ENCODE measurements at places on chromosomes 7 and 10.

GRCh38 chr7:115417662-115418061 lies 495.8 kb downstream of the MDFIC start:
- no peak for DNase-seq

DNA sequence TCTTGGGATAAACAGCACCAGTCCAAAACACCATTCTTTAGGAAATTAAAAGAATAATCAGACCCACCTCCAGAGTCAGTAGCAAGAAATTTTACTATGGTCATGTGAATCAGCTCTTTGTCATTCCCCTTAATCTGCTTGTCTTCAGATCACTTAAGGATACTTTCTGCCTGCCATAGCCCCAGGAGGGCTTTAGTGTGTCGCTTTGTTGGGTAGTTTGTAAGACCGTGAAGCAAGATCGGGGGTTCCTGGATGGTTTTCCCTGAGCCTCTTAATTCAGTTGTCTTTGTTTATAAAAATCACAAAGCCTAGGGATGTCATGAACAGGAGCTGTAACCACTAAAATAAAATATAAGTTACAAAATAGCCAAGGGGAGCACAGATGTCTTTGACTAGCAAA lies 223.6 kb downstream of the RELN start:
- DNase-seq: no peak

GRCh38 chr7:101556453-101556968 lies 72.6 kb downstream of the MYL10 start:
- no peak for DNase-seq

- no peak for DNase-seq
These were observed 3.7 kb upstream of the LDB3 start for GRCh38 chr10:86664341-86665217.

- DNase-seq: no peak
These were observed 9.0 kb upstream of the STARD3NL start for GRCh38 chr7:38168890-38169570.

GRCh38 chr10:91249700-91250099 lies 29.2 kb downstream of the PCGF5 start:
- no peak for DNase-seq

- no peak for DNase-seq
These were observed 361.9 kb upstream of the ZWINT start for GRCh38 chr10:56722912-56723311.

- DNase-seq: no peak
These were observed 17.0 kb upstream of the CDCA7L start for GRCh38 chr7:21962677-21963076.

GRCh38 chr10:19449860-19450259 lies 366.4 kb upstream of the PLXDC2 start:
- no peak for DNase-seq

DNA sequence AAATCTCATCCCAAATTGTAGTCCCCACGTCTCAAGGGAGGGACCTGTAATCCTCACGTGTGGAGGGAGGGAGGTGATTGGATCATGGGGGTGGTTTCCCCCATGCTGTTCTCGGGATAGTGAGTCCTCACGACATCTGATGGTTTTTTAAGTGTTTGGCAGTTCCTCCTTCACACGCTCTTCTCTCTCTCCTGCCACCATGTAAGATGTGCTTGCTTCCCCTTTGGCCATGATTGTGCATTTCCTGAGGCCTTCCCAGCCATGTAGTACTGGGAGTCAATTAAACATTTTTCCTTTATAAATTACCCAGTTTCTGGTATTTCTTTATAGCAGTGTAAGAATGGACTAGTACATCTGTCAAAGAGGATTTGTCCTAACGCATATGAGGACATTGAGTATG lies 59.5 kb downstream of the RGS10 start:
- DNase-seq: no peak

GRCh38 chr10:17880601-17881000 lies 71.1 kb upstream of the SLC39A12 start:
- DNase-seq: no peak

DNA sequence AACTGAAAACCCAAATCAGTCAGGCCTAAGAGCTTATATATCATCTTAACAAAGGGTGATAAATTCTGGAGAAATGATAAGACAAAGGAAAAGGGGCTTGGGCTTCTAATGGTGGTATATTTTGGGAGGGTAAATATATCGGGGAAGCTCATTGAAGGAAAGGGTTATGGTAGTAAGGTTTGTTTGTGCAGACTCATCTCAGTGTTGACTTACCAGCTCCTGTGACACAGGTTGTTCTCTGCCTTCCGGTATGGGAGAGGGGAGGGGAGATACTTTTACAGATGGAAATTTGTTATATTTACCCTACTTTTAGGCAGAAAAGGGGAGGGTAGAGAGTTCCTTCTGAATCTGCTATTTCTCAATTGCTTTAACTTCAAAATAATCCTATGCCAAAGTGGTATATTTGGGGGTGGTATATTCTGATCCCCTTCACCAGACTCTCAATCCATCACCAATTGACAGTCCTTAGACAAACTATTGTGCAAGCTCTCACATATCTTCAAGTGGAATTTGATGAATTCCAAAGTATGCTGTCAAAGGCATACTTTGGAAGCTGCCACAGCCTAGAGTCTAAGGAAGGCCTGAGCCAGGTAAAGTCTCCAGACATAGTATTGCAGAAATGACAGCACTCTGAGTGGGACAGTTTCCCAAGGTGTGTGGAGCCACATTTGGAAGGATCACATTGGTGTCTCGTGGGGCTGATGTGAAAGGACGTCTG lies 13.3 kb upstream of the PAPSS2 start:
- DNase-seq: no peak

DNA sequence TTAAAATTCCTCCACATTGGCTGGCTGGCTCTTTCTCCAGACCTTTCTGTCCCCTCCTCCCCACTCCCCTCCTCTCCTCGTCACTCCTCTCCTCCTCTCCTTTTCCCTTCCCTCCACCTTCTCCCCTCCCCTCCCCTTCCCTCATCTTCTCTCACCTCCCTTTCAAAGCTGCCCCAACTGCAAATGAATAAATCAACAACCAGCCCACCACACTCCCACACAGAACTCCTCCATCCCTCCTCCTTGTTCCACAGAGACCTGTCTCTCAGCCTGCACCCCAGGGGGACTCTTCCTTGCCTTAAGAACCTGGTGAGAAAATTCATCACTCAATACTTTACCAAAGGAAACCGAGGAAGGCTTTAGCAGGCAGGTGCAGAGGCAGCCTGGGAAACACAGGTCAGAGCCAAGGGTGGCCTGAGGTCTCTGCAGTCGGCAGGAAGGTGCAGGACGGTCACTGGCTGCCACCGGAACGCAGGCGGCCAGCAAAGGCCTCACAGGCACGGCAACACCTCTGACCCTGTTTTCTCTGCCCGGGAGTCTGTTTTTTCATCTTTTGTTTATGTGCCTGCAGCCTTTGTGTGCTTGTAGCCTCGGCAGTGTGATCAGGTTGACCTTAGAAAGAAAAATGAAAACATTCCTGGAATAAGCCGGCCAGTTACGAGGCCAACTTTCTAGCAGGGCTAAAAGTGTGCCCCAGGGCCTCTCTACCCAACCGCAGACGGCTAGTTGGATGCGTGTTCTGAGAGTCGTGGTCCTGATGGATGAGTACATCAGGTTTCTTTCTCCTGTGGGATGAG lies 207.6 kb upstream of the KLF6 start:
- DNase-seq: no peak

DNA sequence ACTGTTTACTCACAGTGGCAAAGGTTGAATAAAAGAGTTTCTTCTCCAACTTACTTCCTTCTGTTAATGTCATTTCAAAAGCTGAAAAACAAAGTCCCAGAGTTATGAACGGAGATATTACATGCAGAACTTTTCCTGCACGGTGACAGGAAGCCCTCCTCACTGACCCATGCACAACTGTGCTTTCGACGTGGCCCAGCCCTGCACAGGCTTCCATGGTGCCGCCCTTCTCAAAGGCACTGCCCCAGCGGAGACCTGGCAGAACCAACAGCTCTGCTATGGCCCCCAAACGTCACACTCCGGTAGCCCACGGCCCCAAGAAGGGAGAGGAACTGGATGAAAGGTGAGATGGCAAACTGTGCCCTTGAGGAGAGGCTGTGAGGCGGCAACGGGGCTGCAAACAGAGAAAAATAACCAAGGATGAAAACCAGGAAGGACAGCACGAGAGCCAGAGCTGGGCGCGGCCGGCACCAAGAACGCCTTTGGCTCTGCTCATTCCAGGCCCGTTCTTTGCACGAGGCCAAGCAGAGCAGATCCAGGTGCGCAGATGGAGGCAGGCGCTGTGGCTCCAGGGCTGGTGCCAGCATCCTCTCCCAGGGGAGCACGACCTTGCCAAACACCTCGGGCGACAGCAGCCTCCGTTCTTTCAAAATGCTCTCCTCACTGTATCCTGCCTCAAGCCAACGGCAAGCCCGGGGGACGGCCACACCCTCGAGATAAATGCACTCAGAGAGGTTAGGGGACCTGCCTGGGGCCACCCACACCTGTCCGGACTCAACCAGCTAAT lies 7.0 kb upstream of the FUOM start:
- DNase-seq: no peak

DNA sequence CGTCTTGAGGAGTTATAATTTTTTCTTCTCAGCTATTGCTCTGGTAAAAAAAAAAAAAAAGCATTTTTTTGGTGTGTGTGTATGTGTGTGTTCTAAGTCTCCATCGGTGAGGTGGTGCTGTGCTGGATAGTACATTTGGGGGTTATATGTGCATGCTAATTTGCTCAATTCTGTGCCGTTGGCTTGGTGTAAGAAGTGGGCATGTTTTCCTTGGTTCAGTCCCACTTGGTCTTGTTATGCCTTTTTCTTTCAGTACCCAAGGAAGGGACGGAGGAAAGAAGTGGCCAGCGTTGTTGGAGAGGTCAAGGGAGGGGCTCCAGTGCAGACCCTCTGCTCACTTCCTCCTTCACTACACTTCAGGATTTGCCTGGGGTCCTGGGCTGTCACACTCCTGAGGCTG lies 20.4 kb downstream of the LRMDA start:
- no peak for DNase-seq

DNA sequence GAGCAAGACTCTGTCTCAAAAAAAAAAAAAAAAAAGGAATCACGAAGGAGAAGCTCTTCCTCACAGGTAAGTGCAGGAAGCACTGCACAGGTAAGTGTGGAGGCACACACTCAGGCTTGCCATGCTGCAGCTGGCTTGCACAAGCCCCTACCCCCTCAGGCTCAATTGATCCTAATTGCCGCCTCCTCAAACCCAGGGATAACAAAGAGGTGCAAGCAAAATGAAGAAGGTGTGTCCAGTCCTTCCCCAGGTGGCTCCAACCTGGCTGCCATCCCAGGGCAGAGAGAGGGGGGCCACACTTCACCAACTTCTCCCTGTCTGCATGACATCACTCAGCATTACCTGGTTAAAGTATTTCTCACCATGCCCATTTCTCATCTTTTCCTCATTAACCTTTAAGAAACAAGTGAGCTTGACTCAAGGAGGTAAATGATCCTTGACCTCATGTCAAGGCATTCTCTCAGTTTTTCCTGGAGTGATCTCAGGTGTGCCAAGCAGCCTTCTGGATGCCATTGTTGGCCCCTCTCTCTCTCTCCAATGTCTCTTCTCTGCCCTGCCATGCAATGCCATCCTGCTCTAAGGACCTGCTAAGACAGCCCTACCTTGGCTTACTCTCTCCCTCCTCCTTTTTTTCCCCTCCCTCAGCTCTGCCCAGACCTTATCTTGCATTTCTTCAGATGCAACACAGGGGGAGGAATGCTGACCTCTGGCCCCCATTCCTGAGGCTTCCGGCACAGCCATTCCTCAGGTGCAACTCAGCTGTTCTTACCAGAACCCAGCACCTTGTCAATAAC lies 13.0 kb upstream of the TRPV6 start:
- no peak for DNase-seq

DNA sequence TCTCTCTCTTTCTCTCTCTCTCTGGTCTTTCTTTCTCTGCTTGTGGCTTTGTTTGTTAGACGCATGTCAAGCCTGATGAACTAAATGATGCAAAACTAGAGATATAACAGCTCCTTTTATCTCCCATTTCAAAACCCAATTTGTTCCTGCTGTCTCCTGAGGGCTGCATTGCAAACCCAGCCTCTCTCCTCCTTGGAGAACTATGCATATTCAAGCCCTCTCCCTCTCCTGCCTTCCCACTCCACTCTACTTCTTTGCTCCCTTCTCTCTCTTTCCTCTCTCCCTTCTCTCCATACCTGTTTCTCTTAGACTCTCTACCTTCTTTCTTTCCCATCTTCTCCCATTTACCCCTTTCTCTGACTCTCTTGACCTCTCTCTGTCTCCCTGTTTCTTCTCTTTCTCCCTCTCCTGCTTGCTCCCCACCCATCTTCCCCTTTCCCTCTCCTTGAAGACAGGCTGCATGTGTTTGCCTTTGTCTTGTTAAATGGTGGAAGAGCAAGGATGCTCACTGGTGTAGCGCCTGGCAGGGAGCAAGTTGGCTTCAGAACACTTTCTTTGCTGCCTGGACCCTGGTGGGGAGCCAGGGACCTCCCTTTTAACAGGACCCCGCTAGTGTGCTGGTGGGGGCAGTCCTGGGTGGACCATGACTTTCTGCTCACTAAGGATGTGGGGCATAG lies 142.9 kb downstream of the CDH23 start:
- no peak for DNase-seq

DNA sequence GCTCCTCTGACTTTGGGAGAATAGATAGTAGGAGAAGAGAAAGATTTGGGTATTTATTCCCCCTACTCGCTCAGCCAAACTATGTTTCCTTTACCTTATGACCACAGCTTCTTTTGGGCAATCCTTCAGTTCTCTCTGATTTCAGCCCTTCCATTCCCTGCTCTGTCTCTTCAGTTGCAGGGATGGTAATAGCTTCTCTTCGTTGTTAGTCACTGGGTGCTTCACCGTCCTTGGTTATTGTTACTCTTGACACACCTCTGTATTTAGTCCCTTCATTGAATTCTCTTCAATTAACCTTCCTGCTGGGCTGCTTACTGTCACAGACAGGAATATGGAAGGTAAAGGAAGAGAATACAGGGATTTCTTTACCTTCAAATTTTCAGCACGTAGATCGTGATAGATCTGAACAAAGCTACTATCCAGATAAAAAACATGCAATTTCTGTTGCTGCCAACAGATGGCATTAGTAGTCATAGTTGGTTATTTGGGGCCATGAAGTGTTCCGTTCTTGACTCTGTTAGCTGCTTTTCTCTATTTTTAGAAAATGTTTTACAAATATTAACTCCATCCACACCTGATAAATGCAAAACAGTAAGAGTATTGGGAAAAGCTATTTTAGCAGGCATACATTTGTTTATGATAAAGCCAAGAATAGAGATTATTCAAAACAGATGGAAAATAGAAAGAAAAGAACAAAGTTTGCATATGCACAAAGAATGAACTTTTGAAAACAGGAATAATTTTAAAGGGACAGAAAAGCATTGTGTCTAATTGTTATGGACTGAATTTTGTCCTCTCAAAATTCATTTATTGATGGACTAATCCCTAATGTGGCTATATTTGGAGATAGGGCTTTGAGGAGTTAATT lies 14.0 kb upstream of the PTTG1IP2 start:
- DNase-seq: peak; percentile 46
